ENCODE measurements at places on chromosomes 2 and 18.

DNA sequence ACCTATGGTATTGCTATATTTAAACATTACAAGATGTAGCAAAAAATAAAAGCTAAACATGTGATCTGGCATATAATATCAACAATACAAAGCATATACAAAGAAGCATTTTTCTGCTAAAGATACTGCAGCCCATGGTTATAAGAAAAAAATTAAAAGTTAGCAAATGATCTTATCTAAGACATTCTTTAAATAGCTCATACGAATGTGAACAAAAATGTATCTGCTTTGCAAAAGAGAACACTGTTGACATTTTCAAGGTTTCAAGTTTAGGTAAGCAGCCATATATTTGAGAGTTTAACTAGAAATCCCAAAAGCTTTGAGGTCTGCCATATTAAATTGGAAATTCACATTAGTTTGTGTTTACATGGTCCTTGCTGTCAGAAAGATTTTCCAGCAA, 301.0 kb upstream of the SLC39A10 start:
- DNase-seq: no peak

DNA sequence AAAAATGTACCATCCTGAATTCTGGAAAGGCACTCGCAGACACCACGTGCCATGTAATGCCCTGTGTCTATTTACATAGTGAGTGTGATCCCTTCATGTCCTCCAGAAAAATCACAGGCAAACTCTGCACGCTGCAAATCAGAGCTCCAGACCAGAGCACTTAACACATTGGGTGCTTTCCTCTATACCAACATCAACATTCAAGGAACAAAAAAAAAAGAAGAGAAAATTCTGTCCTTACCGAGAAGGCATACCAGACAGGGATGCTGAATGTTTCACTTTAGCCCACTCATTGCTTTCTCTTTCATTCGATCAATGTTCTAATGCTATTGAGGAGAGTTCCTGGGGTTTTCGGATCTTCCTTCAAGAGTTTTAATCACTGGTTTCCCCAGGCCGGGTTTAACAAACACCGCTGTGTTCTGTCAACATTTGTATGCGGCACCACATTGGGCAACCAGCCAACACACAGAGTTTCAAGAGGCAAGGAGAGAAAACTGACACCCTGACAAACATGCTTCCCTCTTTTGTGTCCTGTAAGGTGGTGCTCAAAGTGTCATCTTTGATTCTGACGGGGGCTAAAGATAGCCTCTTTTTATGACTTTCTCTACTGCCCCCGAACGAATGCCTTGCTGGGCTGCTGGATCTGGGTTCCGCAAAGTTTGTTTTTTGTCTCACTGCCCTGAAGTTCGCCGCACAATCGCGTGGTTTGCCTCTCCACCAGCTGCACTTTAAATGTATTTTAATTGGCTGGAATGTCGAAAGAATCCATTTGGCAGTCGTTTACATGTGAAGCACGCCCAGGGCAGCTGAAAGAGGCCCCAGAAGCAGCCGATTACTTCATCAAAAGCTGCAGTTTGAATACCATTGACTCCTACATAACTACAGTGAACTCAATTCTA, 106.4 kb upstream of the NCKAP5 start:
- peak; percentile 54 for DNase-seq

DNA sequence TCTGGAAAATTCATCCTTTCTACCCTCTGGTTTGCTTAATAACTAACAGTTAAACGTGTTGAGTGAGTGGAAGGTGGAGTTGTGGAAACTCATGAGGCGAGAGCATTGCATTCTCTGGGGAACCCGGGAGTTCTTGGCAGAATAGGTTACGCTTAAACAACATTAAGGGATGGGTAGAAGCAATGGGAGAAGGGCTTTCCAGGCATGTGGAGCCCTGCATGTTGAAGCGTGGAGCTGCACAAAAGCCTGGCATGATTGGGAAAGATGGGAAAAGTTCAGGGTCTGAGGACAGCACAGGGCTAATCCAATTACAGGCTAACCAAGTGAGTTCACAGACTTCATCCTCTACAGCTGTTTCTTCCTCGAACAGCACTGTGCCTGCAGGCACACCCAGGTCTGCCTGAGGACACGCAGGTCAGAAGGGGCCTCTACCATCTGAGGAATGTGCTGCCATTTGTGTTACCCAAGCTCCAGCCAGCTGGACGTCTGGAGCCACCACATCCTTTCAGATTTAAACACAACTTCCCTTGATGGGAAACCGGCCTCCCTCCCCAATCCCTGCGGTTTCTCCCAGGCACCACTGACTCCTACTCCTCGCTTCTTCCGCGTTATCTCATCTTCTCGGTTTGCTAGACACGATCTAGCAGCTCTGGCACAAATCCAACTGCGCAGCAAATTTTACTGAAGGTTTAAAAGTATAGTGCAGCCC, 164.2 kb downstream of the ANTXR1 start:
- DNase-seq: peak; percentile 97

GRCh38 chr2:203175371-203175770, 63.4 kb upstream of the CYP20A1 start:
- no peak for DNase-seq

- DNase-seq: no peak
Observed at GRCh38 chr2:29160184-29160583, 45.0 kb downstream of the CLIP4 start.

DNA sequence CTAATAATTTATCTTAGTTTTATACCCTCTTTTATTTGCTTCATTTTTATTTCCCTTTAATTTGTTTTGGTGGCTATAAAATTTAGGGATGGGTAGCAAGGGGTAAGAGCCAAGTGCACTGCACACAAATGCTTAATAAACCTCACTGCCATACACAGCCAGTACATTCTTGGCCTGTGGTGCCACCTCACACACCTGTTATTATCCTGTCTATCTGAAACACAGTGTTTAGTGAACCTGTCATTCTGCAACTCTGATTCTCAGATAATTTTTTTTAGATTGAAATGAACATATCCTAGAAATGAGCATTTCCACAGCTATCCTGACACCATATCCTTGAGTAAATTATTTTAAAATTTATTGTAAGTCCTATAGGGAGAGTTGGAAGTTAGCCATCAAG, 807.5 kb downstream of the DCC start:
- no peak for DNase-seq

DNA sequence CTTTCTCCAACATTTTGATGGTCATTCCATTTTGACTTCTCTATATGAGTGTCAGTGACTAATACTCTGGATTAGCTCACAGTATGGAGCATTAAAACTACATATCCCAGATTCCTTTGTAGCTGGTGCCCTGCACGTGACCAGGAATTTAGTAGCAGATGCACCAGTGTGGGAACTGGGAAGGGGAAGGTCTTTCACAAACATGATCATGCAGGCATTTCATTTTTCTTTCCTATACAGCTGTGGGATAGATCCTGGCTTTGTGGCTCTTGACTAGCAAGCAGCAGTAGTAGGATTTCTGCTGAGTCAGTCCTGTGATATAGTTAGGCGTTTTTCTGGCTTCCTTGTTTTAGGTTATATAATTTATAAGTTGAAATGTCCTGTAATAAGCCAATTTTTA, 971.0 kb upstream of the CDH2 start:
- DNase-seq: peak; percentile 3

- no peak for DNase-seq
Observed at GRCh38 chr18:67577386-67577785, 60.9 kb upstream of the DSEL start.

DNA sequence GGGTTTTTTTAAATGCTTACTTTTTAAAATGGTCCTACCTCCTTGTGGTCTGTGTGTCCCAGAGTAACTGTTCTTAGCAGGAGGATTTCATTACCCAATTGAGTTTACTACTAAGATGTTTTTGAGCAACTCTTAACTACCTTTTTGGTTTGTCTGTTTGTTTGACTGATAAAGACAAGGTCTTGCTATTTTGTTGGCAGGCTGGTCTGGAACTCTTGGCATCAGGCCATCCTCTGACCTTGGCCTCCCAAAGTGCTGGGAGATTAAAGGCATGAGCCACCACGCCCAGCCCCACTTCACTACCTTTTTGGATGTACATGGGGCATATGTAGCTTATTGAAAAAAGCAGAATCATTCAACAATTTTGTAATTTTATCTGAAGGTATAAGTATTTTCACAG, 14.9 kb downstream of the MRPS9 start:
- peak; percentile 29 for DNase-seq

DNA sequence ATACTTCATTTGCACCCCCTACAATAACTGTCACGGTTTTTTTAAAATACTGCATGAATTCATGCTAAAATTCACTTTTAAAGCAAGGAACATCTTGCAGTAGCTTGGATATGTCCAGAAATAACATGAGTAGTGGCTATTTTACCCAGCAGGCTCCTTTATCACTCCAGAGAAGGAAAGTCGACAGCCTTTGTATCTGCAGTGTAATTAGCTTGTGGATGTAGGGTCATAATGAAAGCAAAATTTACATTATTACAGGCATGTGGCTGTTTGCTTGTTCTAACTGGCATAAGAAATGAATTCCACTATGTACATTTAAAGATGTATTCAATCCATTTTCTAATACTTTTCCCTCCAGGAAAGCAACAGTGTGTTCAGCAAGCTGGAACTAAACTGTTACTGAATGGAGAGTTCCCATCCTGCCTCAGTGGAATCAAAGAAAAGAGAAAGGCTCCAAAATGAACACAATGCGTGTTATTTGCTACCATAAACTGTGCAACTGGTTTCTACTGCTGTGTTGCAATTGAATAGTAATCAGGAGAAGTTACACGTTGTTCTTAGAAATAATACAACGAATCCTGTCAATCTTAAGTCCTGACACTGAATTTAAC, 321.2 kb upstream of the VRK2 start:
- DNase-seq: no peak

- no peak for DNase-seq
Observed at GRCh38 chr2:174692256-174692919, 71.9 kb downstream of the CHRNA1 start.

GRCh38 chr2:196486146-196486545, 153.4 kb upstream of the CCDC150 start:
- DNase-seq: no peak

- peak; percentile 41 for DNase-seq
Observed at GRCh38 chr2:144480285-144480684, 39.6 kb downstream of the ZEB2 start.

DNA sequence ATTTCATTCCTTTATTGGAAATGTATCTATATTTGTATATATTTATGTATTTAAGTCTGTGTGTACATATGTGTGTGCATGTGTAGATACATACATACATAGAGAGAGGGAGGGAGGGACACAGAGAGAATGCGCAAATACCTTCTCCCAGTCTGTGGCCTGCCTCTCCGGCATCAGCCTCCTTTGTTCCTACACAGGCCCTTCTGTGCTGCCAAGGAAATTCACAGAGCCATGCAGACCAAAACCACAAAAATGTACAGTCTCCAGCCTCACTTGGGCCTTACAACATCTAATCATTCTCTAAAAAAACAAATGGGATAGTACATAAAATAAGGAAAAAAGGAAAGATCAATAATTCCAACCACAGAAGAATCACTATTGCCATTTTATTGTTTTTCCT, 8.8 kb upstream of the CRACDL start:
- no peak for DNase-seq

DNA sequence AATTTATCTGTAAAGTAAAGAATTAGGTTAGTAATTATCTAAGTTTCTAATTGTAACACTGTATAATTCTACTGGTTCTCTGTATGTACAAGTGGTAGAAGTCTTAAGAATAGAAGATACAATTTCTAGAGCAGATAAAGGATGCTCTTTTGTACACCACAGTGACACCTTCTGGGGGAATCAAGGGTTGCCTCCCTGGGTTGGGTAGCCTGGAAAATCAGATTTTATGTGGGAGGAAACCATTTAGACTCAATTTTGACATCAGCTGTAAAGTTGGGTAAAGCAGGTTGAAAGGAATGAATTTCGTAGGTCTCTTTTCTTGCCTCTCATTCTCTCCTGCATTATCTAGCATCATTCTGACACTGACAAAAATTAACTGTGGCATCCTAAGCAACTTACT, 354.8 kb downstream of the DCC start:
- peak; percentile 11 for DNase-seq

GRCh38 chr2:98778741-98779483, 48.0 kb upstream of the MGAT4A start:
- DNase-seq: peak; percentile 50

DNA sequence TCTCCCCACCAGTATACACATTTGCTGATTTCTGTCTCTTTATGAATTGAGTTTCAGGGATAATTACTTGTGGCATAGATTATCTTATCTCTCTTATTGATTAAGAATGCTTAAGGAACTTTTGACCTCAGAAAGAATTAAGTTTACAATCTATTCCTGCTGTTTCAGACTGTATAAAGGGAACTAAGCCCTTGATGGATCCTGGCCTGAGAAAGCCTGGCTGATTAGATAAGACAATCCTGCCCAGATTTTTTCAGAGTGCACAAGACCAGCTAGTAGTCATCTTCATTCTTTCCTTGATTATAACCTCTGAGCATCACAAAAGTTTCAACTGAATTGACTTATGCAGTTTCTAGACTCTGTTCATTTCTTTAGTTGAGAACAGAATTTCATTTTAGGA, 22.7 kb upstream of the TFPI start:
- no peak for DNase-seq

DNA sequence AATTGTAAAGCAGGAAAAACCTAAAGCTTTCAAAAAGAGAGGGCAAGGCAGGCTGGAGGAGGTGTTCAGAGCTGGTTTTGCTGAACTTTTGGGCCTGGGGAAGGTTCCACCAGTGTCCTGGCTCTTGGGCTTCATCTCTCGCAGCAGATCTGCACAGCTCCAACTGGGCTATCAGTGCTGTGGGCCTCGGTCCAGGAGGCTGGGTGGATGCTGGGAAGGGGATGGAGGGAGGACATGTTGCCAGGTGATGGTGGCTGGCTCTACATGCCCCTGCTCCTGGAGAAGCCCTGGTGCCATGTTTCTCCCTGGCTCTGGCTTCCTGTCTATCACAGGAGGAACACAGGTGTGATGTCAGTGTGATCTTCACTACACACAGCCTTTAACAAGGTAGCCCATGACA, 187.1 kb downstream of the SH3RF3 start:
- no peak for DNase-seq

DNA sequence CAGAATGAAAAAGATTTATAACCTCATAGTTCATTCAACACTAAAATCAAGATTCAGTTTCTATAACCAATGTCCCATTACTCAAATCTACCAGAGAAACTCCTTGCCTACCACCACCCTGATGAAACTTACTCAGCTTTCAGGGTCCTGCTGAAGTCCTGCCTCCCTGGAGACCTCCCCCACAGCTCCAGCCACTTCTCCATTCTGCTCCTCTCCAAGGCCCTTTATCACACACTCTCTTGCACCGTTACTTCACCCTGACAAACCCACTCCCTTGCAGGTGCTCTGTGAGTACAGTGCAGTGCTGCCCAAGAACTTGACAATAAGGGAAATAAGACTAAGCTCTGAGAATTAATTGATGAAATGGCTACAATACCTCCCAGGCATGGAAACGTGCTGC, 83.5 kb upstream of the CDCA7 start:
- no peak for DNase-seq

DNA sequence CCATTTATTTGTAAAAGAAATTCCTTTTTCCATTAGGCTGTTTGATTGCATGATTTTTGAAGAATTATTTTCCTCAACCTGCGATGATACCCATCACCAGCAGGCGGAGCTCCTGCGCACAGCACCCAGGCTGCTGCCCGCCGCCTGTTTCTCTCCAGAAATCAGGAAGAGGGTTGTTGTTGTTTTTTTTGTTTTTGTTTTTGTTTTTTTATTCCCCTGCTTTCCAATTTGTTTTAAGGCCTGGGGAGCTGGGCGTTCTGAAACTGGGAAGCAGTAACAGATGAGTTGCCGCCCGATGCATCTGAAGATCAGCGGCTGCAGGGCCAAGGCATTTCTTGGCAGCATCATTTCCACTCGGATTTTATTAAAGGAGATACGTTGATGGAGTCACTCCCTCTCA, 132.1 kb downstream of the MBP start:
- peak; percentile 54 for DNase-seq

Measured in lung microvascular endothelial cell (primary cell).